ENCODE measurements at places on chromosomes 12 and 14.
A peak's percentile ranks its signal among the peaks of the same experiment; 100 is the strongest.

DNA sequence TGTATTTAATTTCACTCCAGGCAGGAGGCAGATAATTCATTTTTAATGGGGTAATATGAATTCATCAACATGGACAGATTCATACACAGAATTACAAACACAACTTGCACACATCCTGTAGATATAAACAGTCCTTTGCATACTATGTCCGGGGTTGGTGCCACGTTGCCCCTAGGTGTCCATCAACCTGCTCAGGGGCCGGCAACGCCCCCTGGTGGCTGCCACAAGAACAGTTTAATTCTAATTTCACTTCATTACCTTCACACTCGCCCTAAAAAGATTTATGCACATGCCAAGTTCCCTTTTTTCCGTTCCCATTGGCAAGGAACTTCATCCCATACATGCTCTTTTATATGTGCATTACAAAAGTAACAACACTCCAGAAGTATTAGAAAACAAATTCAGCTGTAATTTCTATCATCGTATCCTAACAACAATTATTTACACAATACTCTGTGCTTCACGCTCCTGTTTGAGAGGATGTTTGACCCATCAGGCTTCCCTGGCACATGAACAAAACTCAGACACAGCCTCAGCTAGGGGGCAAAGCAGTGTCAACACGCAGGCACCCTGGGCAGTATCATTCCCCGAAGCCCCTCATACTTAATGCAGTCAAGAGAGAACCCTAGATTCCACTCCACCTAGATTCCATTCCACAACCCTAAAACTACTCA lies 15.5 kb downstream of the MANSC1 start:
- DNase-seq: peak; percentile 35

DNA sequence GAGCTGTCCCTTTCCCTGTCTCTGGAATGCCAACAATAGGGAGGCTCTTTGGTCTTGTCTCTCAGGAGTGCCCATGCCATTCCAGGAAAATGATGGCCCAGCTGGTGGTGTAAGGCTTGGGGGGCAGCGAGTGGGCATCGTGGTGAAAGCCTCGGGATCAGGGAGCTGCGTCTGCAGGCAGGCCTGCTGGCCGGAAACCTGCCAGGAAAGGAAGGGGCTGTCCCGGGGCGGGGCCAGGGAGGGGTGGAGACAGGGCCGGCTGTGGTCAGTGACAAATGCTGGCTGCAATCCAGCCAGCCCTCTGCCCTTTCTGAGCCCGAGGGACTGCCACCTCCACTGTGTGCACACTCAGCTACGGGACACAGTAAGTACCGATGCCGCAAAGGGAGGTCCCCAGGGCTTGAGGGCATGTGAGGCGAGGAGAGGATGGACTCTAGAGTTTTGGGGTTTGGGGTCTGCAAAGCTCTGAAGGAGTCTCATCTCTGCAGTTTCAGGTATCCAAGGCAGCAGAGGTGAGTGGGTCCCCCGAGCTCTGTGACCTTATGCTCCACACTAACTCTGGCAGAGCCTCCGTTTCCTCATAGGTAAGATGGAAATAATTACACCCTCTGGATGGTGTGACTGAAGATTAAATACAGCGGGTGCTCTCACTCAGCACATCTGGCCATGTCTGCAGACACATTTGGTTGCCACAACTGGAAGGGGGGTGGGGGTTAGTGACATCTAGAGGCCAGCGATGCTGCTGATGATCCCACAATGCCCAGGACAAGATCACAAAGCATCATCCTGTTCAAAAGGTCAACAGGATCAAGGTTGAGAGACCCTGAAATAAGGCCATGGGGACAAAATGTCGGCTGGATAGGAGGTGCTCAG lies at the start of gene SERPINA5:
TSS of gene SERPINA5 (plus strand) at position 300 of the 873 bp plus-strand sequence. CDS start 5,937 bp downstream, outside the sequence.
- no peak for DNase-seq

DNA sequence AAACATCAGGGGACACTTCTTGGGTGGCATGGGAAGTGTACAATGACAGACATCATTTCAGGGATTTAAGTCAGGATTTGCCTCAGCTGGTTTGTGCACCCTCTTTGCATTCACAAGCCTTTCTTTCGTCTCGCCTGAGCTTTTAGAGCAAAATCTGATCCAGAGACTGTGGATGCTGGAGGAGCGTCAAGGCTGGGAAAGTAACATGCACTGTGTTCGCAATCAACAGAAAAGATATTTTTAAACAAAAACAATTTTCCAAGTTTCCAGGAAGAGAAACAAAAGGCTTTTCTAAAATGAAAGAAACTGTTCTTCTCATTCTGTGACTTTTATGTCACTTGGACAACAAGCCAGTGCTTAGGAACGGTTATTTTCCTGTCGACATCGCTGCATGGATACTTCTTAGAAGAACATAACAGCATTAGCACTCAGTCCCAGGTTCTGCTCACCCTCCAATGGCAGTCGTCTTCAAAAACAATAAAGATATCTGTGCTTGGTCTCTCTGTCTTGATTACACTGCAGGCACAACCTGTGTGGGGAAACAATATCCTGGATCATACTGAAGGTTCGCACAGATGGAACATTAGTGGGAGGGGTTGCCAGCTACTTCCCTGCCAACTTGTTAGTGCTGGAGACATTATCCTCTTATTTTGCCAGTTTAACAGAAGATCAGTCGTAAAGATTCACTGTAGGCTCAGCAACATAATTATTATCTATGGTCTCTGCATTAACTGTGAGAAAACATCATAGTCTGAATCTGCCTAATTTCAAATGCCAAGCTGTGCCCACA lies 403.3 kb upstream of the ATP2B1 start:
- no peak for DNase-seq

DNA sequence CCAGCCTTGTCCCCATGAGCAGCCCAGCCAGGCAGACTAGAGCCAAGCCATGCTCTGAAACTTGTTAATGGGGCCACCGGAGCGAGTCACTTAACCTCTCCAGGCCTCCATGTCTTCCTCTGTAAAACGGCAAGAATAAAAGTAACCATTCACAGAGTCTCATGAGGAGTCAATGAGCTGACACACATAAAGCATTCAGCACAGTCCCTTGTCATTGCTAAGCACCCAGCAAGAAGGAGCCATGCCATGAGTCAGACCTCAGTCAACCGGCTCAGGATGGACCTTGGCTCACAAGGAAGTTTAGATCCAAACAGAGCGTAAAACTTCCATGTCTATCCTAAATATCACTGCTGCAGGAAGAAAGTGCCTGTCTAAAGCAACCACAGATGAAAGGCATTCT lies 10.6 kb downstream of the FICD start:
- DNase-seq: no peak

DNA sequence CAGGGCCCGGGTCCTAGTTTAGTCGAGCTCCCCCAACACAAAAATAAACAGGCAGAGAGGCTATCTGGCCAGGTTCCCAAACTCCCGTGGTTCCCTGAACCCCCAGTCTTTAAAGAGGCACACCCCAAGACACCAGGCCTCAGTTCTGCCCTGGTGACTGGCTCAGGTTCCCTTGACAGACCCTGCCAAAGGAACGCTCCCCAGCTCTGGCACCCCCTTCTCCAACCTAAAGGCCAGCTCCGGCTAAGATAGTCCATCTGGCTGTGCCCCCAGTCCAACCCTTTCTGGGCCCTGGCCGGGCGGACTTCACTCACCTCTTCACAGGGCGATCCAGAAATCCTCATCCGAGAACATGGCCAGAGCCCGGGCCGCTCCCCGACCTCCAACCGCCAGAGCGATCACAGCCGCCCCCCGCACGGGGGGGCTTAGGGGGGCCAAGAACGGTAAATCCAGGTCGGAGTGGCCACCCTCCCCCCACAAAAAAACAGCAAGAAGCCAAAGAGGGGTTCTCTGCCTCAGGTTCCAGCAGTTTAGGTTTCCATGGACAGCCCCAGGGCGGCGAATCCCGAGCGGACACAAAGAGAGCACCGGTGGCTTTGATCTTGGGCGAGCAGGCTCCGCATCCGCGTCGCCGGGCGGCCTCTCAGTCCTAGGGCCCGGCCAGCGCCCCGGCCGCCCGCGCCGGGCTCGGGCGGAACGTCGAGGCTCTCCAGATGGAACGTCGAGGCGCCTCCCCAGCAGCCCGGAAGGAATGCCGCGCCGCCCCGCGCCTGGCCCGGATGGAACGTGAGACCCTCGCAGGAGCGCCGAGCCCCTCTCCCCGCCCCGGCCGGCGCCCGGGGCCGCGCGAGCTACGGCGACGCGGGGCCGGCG lies 1.1 kb downstream of the KMT2D start:
- no peak for DNase-seq

DNA sequence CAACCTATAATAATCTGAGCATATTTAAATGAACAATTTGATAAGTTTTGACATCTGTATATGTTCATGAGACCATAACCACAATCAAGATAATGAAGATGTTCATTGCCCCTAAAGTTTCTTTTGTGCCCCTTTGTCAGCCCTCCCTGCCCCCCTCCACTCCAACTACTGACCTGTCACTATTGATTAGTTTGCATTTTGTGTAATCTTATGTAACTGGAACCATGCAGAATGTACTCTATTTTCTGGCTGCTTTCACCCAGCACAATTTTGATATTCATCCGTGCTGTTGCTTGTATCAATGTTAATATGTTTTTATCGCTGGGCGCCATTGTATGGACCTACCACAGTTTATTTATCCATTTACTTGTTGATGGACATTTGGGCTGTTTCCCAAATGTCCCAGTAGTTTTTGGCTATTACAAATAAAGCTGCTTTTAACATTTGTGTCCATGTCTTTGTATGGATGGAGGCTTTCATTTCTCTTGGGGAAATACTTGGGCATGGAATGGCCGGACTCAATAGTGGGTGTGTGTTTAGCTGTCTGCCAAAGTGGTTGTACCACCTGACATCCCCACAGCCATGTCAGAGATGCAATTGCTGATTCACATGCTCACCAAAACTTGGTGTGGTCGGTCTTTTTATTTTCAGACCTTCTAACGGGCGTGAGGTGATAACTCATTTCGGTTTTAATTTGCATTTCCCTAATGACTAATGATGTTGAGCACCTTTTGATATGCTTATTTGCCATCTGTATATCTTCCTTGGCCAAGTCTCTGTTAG lies 38.9 kb downstream of the EML1 start:
- DNase-seq: no peak

GRCh38 chr12:94649349-94650142 lies 811 bp downstream of the TMCC3 start:
- no peak for DNase-seq

GRCh38 chr14:104135121-104135903 lies 3.1 kb upstream of the KIF26A start:
- DNase-seq: no peak

GRCh38 chr14:96055753-96056508 lies 16.8 kb downstream of the C14orf132 start:
- no peak for DNase-seq

DNA sequence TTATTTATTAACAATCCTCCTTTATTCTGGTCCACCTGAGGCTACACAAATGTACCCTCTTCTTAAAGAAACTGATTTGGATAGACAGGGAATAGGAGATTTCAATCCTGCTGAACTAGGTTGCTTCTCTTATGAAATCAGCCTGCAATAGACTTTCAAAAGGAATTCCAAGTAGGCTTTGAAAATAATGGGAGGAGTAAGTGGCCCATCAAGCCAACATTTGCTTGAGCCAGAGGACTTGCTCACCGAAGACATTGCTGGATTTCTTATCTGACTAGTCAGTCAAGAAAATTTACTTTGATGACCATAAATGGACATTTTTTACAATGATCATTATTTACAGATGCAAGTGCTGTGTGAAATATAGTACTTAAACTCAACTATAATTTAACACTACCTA lies 82.8 kb upstream of the RASSF8 start:
- no peak for DNase-seq

- DNase-seq: no peak
These were observed 507.1 kb downstream of the DIO2 start for GRCh38 chr14:79704041-79704807.

DNA sequence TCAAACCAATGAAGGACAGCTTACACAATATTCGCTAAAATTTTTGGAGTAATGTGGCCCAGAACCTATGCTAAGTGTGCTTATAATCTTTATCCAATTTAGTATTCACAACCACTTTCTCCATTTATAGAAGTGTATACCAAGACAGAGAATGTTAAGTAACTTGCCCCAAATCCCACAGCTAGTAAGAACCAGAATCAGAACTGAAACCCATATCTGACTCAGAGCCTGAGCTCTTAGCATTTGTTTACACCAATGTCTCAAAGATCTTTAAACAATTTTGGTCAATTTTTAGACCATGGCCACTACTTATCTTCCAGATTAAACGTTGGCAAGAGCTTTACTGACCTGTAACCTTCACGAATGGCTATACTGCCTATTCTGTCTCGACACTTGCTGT lies 53.0 kb downstream of the PAPLN start:
- no peak for DNase-seq

- DNase-seq: no peak
These were observed 429.3 kb upstream of the SOX5 start for GRCh38 chr12:24378548-24379407.

- DNase-seq: no peak
These were observed 532.2 kb upstream of the MIS18BP1 start for GRCh38 chr14:45785240-45785639.

DNA sequence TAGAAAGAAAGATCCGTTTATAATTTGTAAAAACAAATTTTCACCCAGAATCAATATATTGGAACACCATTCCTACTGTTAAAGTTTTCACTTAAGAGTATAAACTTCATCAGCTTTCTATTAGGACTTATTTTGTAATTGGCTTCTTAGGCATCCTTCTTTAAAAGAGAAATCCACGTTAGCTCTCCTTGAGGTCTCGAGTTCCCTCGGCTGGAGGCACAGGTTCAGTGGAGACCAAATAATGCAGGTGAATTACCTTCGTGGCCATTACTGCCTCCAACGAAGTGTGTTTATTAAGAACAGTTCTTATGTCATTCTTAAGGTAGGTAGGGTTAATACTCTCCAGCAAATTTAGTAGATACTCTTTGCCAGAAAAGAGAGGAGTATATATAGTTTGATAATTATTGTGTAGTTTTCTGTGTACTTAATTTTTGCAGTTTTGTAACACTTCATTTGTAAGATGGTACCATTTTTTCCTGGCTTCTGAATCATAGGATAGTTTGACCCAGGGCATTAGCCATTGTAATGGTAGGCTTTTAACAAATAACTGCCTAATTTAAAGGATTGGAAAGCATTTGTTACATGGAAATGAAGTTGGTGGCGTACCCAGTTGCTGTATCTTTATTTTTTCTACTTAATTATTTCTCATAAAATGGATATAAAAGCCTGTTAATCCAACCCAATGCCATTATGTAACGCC lies 2.2 kb downstream of the CALM1 start:
- DNase-seq: no peak

DNA sequence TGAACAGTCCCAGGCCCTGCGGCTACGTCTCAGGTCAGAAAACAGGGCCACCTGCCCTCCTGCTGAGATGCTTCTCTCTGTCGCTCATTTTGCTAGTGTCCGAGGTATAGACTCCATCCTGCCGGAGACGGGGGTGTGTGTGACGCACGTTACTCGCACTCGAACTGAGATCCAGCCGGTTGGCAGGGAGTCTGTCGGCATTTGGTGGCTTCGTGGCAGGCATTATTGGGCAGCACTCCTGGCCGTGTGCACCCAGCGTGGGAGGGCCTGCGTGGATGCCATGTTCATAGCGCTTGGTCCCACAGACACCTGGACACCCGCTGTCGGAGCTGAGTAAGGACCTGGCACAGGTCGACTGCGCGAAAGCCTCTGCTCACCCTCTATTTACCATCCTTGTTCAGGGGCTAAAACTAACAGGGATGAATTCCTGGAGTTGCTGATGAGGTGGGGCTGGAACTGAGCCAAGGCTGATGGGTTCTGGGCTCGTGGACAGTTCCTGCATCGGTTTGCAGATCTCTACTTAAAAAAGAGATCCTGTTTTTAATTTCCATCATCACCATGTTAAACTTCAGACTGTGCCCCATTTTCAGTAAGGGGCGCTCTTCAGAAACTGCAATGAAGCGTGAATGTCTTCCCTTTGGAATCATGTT lies 28.6 kb downstream of the AACS start:
- DNase-seq: no peak

GRCh38 chr12:63066782-63067181 lies 84.2 kb downstream of the AVPR1A start:
- no peak for DNase-seq
